Muscle of leg (tissue), 16 donors: ENCODE measurements at places on chromosomes 16 and 17. TPM values are rescaled to one million over a fixed set of nuclear protein-coding genes. Genes with fewer than 3 reads are reported as not detected.
A peak's percentile ranks its signal among the peaks of the same experiment; 100 is the strongest.

GRCh38 chr17:48579760-48580554, 1.8 kb upstream of the HOXB4 start:
- peak; percentile 34 for DNase-seq

- no peak for DNase-seq
Measured at GRCh38 chr17:67412941-67413340, 35.9 kb downstream of the PITPNC1 start.

DNA sequence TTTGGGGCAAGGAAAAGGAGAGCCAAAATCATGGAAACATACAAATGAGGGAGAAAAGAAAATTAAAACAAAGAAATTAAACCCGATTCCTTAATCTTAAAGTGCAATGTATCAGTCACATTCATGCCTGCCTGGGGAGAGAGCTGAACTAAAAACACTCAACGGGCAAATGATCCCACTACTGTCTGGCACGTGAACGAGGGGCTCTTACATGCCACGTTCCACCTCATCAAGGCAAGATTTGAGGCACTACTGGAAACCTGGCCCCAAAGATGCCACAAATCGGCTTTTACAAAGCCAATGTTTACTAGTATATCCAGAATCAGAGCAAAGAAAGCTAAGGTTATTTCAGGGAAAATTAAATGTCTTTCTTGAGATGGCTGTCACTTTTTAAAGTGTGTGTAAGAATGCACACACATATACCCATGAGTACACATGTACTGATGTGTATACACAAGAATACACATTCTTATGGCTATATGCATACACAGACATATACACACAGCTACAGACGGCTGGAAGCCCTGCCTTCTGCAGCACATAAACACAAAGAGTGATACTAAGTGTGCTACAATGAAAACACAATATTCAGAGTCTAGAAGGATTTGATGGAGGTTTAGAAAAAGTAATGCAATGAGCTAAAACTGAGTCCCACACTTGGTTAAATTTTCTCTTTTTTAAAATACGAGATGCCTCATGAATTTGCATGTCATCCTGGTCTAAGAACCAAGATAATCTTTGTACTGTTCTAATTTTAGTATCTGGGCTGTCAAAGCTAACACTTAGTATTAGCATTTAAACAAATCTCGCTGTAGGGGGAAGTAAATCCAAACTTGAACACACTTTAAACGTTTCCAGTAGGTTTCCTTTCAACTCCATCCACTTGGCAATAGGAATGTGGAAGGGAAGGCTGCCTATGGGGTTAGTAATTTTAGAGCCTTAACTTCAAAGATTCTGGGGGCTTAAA, 85.8 kb downstream of the CYTH1 start:
- DNase-seq, result peak; percentile 51

DNA sequence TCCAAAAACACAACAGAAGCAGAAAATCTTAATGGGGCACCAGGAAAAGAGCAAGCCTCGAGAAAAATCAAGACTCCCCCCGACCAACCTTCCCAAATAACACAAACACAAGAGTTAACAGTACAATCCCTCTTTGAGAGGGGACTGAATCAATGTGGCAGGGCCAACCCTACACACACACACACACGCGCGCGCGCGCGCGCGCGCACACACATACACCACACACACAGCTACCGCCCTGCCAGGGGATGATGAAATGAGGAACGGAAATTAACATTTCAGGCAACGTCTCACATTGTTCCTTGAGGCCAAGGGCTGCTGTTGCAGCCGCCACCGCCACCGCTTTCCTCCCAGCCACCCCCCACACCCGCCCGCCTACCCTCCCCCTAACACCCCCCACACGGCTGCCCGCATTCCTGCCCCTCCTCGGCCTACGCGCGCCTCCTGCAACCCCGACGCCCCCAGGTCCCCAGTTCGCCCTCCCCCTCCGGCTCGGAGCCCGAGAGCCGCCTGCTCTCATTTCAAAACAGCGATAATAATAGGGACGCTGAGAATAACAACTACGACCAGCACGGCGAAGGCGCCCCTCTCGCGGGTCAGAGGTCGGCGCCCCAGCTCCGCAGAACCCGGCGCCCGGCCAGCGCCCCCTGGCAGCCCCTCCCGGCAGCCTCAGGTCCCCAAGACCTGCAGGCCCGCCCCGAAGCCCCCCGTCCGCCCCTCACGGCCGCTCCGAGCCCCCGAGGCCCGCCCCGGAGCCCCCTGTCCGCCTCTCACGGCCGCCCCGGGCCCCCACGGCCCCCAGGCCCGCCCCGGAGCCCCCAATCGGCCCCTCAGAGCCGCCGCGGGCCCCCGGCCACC, 1.1 kb downstream of the ANKRD11 start:
- peak; percentile 96 for DNase-seq

DNA sequence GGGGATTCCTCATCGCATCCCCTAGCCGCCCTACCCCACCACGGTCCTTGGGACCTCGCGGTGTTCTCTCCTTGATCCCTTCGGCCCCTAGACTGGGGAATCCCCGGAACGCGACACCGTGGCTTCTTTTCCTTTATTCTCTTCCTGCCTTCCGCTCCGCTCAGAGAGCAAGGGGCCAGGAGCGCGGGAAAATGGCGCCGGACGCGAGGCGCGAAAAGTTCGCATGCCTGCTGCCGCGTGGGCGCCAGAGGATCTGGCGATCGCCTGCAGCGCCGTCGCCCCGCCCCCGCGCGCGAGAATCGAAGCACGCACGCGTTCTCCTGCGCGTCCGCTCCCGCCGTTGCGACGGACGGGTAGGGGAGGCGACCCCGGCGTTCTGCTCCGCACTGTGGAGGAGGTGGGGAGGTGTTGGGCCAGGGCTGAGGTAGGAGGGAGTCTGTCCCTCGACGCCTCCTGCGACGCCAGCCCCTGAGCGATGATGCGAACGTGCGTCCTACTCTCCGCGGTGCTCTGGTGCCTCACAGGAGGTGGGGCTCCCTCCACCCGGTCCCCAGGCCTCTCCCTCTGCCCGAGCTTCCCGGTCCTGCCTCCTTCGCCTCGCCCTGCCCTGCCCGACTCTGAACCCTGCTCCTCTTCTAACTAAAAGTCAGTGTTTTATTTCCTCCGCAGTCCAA, at the start of gene ZPBP2:
TSS of gene ZPBP2 (plus strand) at position 323 of the 674 bp plus-strand sequence. CDS start at position 476, 153 bp downstream.
- DNase-seq, result no peak

- peak; percentile 63 for DNase-seq
Measured at GRCh38 chr16:89924297-89924924, 1.3 kb downstream of the TUBB3 start.

DNA sequence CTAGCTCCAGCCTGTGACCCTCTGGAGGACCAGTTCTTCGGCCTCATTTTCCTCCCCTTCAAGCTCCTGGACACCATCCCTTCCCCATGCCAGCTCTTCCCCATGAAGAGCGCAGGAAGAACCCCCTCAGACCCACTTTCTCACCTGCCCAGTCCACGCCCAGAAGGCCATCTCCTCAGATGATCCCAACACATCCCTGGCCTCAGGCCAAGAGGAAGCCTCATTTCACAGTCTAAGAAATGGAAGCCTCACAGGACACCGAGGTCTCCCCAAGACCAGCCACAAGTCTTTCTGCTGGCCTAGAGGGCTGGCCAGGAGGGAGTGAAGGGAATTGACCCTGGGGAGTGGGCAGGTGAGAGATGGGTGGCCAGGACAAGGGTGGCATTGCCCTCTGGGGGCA, 8.0 kb downstream of the SPATA32 start:
- no peak for DNase-seq

- DNase-seq, result peak; percentile 18
Measured at GRCh38 chr17:67055811-67056745, 11.7 kb downstream of the CACNG1 start.

- no peak for DNase-seq
Measured at GRCh38 chr17:59503500-59503899, 61.9 kb upstream of the DHX40 start.

The SCARF1 gene
- 7.6 TPM for total RNA-seq

The TM4SF5 gene
- total RNA-seq, result not detected

The MMP28 gene
- total RNA-seq, result 3.5 TPM

The IL17C gene
- total RNA-seq, result not detected

The RHBDF1 gene
- 20.6 TPM for total RNA-seq

The KIF2B gene
- not detected for total RNA-seq
